ENCODE measurements at places on chromosomes 11 and 22. TPM values are rescaled to one million over a fixed set of nuclear protein-coding genes. Genes with fewer than 3 reads are reported as not detected.

- DNase-seq, result no peak
Observed at GRCh38 chr11:74909385-74909784, 39.5 kb downstream of the XRRA1 start.

The TRIM51 gene
- 0.37 TPM for total RNA-seq

DNA sequence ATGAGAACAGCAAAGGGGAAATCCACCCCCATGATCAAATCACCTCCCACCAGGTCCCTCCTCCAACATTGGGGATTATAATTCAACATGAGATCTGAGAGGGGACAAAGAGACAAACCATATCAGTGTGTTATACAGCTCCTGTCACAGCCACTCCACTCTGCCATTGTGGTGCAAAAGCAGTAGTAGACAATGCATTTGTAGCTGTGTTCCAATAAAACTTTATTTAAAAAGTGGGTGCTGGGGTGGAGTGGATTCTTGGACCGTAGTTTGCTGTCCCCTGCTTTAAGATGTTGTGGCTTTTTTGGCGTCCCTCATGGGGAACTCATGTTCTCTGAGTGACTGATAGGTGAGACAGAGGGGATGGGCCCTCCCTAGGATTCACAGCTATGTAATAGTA lies 399.1 kb downstream of the SOX6 start:
- no peak for DNase-seq

GRCh38 chr11:67649634-67650510 lies 658 bp downstream of the ACY3 start:
- no peak for DNase-seq

DNA sequence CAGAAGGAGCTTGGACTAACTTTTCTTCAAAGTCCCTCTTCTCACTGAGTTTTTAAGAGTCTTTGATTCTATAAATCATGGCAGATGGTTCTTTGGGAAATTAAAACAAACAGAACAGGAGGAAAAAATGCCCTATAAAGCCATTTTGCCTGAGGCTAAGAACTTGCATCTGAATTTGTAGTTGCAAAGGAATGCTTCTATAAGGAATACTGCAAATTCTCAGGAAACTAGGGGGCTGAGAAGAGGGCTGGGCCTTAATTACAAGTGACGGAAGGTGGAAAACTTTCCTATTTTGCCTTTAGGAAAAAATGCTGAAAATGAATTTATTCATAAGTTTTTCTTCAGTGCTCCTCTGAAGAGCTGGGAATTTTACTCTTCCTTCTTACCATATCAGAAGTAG lies 90.0 kb upstream of the NARS2 start:
- no peak for DNase-seq

DNA sequence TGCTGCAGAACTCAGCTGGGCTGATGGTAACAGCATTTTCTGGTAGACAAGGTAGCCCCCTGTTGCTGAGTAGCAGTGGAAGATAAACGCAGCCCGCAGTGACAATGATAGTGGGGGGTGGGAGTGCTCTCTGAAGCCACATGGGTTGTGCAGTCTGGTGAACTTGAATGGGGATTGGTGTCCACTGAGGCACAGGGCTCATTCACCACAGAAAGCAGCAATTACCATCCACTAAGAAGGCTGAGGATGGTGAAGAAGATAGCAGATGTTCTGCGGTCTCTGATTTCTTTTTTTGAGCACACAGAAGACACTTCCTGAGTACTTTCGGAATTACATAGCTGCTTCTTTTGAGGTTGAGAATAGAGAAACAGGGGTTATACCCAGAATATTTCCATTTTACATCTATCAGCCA lies 150.3 kb downstream of the LRRC4C start:
- no peak for DNase-seq

GRCh38 chr11:100562128-100562527 lies 125.0 kb upstream of the ARHGAP42 start:
- no peak for DNase-seq

GRCh38 chr11:78373689-78374088 lies 43.9 kb downstream of the GAB2 start:
- DNase-seq, result no peak

DNA sequence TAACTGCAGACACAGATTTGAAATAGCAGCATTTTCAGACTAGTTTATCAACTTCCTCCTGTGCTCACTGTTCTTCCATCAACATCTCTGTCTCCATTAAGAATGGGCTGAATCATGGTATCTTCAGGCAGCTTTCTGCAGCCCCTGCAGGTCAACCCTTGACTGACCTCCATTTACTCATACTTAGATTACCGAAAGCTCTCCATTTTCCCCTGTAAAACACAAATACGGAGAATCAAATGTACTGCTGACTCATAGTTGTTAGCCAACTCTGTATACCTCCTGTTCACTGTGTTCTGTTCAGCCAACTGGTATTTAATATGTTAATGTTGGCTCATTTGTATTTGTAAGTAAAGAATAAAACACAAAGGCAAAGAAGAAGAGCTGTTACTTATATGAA lies 364.0 kb downstream of the CASP12 start:
- no peak for DNase-seq

The FGF4 gene
- total RNA-seq, result 0.37 TPM

DNA sequence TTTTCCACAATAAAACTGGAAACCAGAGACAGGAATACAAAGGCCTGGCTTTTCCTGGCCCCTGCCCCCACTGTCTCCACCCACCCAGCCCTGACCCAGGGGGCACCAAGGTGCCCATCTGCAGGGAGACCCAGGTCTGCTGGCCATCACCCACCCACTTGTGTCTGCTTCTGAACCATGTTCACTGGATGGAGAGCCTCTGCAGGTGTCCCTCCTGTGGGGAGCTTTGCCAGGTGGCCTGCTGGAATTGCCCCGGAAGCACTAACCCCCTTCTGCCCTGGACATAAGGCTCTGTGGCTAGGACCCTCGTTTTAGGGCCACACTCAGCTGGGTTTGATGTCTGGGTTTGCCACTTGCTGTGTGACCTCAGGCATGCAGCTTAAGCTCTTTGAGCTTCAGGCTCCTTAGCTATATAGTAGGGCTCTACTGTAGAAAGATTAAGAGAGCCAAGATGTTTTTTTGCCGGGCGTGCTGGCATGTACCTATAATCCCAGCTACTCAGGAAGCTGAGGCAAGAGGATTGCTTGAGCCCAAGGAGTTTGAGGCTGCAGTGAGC lies 3.9 kb downstream of the SCARF2 start:
- DNase-seq, result no peak

DNA sequence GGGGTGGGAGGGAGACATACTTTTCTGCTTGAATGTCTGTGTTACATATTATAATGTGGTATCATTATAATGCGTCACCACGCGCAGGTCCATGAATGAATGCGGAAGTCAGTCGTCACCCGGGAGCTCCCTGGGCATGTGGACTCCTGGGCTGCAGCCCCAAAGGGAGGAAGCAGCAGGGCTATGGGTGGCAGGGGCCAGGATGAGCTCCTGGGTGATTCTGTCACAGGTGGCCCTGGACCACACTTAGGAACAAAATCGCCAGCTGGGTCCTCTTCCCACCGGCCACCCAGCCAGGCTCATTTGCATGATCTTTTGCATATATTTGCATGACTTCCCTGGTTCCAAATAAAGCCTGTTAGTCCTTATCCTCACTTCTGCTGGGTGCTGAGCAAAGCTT lies 51.2 kb downstream of the KCNJ4 start:
- no peak for DNase-seq

DNA sequence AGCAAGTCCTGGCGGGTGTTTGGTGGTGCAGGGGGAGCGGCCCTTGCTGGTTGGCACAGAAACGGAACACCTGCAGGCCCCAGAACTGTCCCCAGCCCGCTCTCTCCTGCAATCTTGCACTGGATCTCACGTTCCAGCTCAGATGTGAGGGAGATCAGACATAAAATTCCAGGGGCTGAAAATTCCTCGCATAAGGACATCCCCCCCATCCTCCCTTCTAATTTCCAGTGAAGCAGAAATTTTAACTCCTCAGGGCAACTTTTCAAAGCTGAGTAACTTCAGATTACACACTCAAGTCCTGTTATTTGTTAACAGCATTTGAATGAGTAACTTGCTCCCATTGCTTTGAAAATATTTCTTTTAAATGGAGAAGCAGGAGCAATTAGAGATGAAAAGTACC lies 40.3 kb upstream of the RASSF10 start:
- no peak for DNase-seq

- no peak for DNase-seq
Observed at GRCh38 chr11:117202386-117203068, 3.4 kb downstream of the TAGLN start.

DNA sequence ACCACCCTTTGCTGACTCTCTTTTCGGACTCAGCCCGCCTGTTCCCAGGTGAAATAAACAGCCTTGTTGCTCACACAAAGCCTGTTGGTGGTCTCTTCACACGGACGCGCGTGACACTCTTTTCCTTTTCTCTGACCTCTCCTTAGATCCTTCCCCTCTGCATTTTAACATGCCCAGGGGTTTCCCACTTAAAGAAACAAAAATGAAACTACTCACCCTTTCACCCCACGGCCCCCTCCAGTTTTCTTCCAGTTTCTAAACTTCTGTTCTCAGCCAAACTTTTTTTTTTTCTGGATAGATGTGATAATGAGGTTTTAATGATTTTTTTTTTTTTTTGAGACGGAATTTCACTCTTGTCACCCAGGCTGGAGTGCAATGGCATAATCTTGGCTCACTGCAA lies 32.8 kb upstream of the NUP50 start:
- DNase-seq, result no peak

DNA sequence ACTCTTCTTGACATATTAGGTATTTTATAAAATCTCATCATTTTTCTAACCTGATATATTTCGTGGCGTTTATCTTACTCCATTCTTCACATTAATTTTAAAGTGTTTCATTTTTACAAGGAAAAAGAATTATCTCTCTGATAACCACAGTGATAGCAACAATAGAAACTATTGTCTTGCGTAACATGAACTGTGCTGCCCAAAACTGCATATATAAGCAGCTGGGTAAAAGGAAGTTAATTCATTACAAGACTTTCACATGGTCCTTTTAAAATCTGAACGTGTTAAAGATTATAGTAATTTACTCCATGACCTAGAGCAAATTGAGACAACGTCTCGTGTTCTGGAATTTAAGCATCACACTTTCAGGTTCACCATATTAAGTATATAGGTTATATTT lies 210.4 kb upstream of the GRIA4 start:
- DNase-seq, result no peak

The MYBPC3 gene
- not detected for total RNA-seq

The PPME1 gene
- 65.1 TPM for total RNA-seq

DNA sequence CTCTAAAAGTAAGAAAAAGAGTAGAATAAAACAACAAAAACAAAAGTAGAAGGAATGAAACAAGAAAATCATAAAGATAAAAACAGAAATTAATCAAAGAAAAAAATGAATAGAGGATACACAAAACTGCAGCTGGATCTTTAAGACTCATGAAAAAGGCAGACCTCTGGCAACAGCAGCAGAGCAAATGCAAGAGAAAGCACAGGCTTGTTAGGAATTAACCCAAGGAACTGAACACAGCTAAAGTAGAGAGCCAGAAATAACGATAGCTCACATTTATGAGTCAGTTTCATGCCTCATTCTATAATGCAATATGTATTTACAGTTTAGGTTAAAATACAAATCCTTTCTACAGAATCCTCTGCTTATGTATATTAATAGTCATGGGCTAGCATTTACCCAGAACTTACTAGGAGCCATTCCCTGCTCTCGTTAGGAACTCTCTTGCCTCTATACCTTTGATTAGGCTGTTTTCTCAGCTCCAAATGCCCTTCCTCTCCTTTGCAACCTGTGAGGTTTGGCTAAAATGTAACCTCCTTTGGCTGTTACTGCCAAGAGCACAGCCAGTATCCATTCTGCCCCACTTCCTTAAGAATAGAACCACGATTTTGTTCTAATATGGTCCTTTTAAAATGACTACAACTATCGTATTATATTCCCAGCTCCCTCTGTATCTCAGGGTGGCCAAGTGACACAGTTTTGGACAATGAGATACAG lies 38.3 kb upstream of the NFAM1 start:
- no peak for DNase-seq

The CRYBA4 gene
- total RNA-seq, result not detected

DNA sequence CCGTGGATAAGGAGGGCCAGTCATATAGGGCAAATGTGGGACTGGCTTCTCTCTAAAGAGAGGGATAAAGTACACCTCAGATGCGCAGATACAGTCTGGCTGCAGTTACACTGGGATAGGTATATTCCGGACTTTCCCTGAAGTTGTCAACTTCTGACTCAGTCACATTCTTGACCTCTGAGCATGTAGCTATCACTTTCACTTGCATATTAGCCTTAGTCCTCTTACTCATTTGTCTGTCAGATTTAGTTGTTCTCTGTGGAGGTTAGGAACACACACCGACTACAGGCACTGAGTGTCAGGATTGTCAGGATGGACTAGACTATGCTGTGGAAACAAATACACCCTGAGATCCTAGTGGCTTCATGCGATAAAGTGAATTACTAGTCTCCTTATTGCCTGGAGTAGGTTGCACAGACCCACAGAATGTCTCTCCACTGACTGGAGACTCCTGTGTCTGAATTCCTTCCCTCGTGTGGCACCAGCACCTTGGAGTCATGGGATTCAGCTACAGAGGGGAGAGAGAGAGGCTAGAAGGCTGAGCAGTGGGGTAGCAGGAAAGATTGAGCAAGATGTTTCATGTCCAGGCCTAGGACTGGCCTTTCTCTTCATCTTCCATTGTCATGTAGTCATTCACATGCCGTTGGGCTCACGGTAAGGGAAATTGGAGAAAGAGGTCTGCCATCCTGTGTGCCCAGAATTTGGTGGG lies 654.3 kb downstream of the NTM start:
- no peak for DNase-seq

DNA sequence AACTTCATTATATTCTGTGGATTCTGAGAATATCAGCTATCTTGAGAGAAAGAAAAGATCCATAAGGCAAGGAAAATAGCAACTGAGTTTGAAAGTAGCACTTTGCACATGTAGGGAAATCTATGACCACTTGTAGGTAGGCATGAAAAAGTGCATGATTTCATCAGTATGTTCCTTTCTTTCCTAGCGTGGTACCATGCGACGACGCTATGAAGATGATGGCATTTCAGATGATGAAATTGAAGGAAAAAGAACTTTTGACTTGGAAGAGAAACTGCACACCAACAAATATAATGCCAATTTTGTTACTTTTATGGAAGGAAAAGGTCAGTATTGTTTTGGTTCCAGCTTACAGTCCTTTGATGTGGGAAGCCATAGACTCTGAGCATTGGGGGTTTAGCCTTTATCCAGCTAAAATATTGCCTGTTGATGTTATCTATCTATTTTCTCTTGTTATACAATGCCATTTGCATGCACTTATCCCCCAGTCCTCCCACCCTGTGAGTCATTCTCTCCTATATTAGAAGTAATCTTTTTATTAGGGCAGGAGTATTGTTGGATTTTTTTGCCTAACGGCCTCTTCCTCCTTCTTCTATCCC lies 60.9 kb downstream of the KDM2A start:
- no peak for DNase-seq

DNA sequence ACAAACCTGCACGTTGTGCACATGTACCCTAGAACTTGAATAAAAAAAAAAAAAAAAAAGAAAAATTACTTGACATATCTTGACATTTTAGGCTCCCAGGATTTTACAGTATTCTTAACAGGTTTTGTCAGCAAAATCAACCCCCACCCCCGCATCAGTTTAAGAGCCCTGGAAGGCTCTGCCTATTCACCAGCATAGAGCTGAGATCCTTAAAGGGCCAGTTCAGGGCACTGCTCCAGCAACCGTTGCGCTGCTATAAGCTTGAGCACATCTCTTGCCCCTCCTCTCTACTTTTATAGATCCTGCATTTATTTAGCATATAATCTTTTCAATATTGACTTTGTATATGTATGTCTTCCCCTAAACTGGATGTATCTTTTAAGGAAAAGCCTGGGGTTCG lies 697 bp upstream of the PAFAH1B2 start:
- DNase-seq, result no peak

The ESAM gene
- total RNA-seq, result 0.54 TPM

The DEPDC5 gene
- total RNA-seq, result 32.0 TPM
